ENCODE measurements at places on chromosomes 16 and 17.
A peak's percentile ranks its signal among the peaks of the same experiment; 100 is the strongest.

- DNase-seq: no peak
These were observed 471 bp upstream of the PRKAR1A start for GRCh38 chr17:68511671-68512246.

- no peak for DNase-seq
These were observed 193.0 kb downstream of the IRX5 start for GRCh38 chr16:55123652-55124051.

DNA sequence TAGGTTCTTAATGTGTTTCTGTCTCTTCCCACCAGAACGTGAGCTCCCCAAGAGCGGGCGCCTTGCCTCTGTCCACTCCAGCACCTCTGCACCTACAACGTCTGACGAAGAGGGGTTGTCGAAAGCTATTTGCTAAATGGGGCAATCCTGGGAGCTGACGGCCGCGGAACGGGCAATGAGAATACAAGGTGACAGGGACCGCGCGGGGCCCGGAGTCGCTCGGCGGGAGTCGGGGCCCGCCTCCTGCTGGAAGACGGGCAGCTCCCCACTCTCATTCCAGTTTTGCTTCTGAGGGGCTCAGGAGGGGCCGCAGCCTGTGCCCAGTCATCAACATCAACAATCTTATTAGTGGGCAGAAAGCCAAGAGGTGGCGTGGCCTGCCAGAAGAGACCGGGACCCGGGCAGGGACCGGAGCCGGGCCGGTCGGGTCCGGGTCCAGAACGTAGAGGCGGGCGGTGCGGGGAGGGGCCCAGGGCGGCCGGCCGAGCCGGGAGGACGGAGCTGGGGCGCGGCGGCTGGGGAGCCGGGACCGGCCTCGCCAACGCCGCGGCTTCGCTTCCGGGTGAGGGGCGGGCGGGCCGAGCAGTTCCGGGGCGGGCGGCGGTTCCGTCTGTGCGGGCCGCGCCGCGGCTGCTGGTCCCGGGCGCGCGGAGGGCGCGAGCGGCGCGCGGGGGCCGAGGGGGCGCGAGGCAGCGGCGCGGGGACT lies at the start of gene MOSMO:
MOSMO (plus strand) TSS at position 603 of the 706 bp plus-strand sequence. CDS start 191 bp downstream, outside the sequence.
- peak; percentile 71 for DNase-seq

DNA sequence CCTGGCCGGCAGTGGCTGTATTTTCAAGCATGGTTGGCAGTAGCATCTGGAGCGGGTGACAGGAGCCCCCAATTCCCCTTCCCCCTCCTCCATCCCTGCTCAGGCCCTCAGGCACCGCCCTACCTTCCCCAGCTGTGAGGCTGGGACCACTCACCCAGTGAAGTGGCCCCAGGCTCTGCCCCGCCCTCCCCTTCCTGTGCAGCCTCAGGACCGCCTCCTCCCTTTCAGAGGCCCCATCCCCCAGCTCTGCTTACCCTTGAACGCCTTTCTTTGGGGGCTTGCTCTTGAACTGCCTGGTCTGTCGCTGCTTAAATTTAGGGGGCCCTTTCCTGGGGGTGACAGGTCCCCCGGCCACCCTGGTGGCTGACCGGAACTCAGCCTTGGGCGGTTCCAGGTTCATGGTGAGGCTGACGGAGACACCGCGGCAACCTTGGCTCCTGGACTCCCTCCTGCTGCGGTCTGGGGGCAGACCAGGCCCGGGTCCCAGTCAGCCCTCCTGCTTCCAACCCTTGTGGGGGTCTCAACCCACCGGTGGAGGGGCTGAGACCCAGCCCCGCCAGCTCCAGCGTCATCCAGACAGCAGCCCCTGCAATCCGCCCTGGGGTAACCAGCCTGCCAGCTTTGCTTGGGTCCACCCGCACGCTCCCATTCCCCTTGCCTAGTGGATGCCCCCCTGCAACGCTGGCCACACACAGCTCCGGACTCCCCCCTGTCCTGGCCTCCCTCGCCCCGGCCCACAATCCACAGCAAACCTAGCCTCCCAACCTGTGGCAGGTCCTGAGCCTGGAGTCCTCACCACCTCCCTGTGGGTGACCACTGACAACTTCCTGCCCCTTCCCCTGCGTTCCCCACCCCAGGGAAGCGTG lies 3.2 kb downstream of the PDE6G start:
- DNase-seq: no peak

DNA sequence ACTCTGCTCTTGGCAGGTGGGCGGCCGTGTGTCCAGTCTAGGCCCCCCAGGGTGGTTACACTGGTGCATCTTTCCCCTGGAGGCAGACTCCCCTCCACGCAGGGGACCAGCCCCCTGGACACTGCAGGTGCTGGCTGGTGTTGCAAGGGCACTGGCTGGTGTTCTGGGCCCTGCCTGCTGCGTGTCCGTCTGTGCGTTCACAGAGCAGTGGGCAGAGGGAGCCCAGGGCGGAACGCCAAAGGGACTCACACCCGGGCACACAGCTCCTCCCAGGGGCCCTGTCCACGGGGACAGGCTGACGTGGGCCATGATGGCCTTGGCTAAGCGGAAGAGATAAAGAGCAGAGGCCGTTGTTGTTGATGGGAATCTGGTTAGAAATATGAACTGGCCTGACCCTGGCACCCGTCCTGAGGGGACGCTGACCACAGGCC lies 27.3 kb downstream of the ACSF3 start:
- DNase-seq: no peak

GRCh38 chr16:28078261-28078660 lies 14.7 kb upstream of the GSG1L start:
- DNase-seq: no peak

GRCh38 chr16:78659668-78660217 lies 560.3 kb downstream of the WWOX start:
- DNase-seq: no peak

- DNase-seq: no peak
These were observed 120.3 kb upstream of the CHMP6 start for GRCh38 chr17:80871341-80871740.

DNA sequence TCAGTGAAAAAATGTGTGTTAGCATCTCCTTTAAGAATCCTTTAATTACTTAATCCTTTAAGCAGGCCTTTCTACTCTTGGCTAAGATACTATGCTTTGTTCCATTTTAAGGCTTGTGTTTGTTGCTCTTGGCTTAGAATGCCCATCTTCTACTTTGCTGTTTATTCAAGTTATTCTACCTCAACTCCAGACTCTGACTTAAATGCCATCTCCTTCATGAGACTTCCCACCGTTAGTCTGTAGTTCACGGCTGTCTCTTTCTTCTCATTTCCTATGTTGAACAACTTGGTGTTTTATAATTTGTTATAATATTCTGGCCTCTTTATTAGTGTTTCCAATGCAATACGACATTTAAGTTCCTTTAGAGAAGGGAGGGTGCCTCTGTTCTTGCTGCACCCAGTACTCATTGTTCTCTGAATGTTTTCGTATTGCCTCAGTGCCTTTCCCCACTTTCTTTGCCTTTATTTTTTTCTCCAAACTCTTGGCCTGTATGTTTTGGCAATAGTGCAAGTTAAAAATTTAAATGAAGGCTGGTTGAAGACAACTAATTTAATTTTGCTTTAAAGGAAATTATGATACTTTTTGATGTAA lies 6.1 kb upstream of the KRT10 start:
- no peak for DNase-seq

- no peak for DNase-seq
These were observed 1.8 kb upstream of the TCAP start for GRCh38 chr17:39663340-39663687.

- DNase-seq: no peak
These were observed 50.1 kb upstream of the CES5A start for GRCh38 chr16:55925242-55925641.

DNA sequence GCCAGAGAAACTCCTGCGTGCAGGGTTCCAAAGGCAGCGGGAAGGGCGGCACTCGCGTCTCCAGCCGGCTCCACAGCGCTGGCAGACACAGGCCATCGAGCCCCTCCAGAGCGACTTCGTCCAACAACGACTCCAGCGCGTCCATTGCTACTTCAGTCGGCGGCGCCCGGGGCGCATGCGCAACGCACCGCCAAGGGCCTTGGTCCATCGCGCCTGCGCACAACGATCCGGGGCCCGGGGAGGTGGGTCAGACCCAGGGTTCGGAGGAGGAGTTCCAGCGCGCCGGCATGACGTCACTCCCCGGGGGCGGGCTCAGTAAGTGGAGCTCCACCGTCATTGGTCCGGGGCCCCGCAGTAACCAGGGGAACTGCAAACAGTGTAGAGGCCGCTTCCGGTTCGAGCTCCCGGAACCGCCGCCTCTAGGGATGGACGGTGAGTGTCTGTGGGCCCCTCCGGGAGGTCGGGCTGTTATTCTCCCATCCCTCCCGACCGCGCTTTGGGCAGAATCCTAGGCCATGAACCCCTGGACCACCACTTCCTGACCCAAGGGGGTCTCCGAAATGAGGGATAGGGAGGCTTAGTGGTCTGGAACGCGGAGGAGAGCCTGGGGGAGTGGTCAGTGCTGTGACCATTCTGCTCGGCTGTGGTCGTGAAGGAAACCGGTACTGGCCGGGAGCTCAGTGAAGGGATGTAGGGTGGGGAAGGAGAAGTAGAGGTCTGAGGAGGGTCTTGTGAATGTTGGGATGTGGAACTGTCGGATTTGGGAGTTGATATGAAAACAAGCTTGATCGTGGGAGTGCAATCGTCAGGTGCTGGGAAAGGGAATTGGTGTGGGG lies at the start of the genes GTF3C1 and KATNIP:
GTF3C1 (minus strand) TSS at position 168 of the 836 bp plus-strand sequence; CDS start at position 145, 23 bp downstream.
KATNIP (plus strand) TSS at position 399 of the 836 bp plus-strand sequence; CDS start at position 426, 27 bp downstream.
- peak; percentile 100 for DNase-seq

GRCh38 chr17:55451203-55451641 lies 29.6 kb upstream of the MMD start:
- no peak for DNase-seq

GRCh38 chr16:56715126-56715525 lies 14.8 kb upstream of the NUP93 start:
- no peak for DNase-seq
